Upper lobe of right lung (tissue), 1 donor: ENCODE measurements at places on chromosomes 16 and 17. TPM values are rescaled to one million over a fixed set of nuclear protein-coding genes. Genes with fewer than 3 reads are reported as not detected.

- DNase-seq, result no peak
- H3K4me1 ChIP-seq, result no peaks in the 10 kb centered on the region
- no peaks in the 10 kb centered on the region for H3K36me3 ChIP-seq
- no peaks in the 10 kb centered on the region for H3K27me3 ChIP-seq
- H3K27ac ChIP-seq, result no peak overlapping the region
Observed at GRCh38 chr17:1958134-1958881, 66.8 kb downstream of the RTN4RL1 start.

GRCh38 chr16:57446531-57447185, 527 bp downstream of the CIAPIN1 start:
- no peaks in the 10 kb centered on the region for H3K27me3 ChIP-seq
- H3K4me3 ChIP-seq, result peak overlapping the region; percentile 78
- peaks cover 12% of the 10 kb centered on the region for H3K4me1 ChIP-seq
- H3K27ac ChIP-seq, result peak overlapping the region; percentile 84
- no peak for DNase-seq

GRCh38 chr17:19482576-19482975, 51.1 kb upstream of the SLC47A1 start:
- H3K27ac ChIP-seq, result no peak overlapping the region
- H3K4me1 ChIP-seq, result no peaks in the 10 kb centered on the region
- no peaks in the 10 kb centered on the region for H3K27me3 ChIP-seq

- H3K4me3 ChIP-seq, result no peak overlapping the region
- DNase-seq, result no peak
- no peaks in the 10 kb centered on the region for H3K36me3 ChIP-seq
- peaks cover 5% of the 10 kb centered on the region for H3K4me1 ChIP-seq
- no peak overlapping the region for H3K27ac ChIP-seq
Observed at GRCh38 chr17:35969558-35970380, 11.5 kb downstream of the CCL16 start.

GRCh38 chr17:4858882-4859260, 25.7 kb downstream of the MINK1 start:
- H3K27me3 ChIP-seq, result no peaks in the 10 kb centered on the region
- peak; percentile 73 for DNase-seq
- H3K4me1 ChIP-seq, result peaks cover 42% of the 10 kb centered on the region

- H3K27me3 ChIP-seq, result no peaks in the 10 kb centered on the region
- no peaks in the 10 kb centered on the region for H3K36me3 ChIP-seq
- no peak overlapping the region for H3K4me3 ChIP-seq
- DNase-seq, result no peak
- H3K27ac ChIP-seq, result no peak overlapping the region
- H3K4me1 ChIP-seq, result no peaks in the 10 kb centered on the region
Observed at GRCh38 chr16:65749506-65749905, 617.0 kb upstream of the CDH5 start.

DNA sequence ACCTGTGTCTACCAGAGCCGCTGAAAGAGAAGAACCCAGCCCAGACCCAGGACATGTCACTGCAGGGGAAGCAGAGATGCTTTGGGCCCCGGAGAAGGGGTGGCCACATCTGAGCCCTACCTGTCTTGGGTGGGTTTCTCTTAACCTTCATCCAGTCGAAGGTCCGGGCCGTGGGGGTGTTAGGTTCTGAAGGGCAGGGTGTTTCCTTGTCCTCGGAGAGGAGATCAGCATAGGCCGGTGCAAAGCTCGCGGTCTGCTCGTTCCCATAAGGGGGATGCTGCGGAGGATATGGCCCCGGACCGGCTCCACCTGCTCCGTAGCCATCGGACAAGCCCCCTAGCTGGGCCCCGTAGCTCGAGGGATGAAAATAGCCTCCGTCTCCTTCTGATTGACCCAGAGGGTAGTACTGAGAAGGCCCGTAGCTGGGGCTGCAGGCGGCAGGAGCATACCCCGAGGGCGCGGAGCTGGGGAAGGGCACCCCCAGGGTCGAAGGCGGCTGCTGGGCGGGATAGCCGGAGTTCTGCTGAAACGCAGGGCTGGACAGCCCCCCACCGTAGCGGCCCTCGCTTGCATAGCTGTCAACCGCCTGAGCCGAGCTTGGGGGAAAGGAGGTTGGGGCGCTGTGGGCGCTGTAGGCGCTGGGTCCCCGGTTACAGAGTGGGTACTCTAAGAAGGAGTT, 464 bp downstream of the HOXB1 start:
- no peak overlapping the region for H3K4me3 ChIP-seq
- H3K36me3 ChIP-seq, result no peaks in the 10 kb centered on the region
- no peak overlapping the region for H3K27ac ChIP-seq
- peaks cover 5% of the 10 kb centered on the region for H3K4me1 ChIP-seq
- H3K27me3 ChIP-seq, result peaks cover 40% of the 10 kb centered on the region

DNA sequence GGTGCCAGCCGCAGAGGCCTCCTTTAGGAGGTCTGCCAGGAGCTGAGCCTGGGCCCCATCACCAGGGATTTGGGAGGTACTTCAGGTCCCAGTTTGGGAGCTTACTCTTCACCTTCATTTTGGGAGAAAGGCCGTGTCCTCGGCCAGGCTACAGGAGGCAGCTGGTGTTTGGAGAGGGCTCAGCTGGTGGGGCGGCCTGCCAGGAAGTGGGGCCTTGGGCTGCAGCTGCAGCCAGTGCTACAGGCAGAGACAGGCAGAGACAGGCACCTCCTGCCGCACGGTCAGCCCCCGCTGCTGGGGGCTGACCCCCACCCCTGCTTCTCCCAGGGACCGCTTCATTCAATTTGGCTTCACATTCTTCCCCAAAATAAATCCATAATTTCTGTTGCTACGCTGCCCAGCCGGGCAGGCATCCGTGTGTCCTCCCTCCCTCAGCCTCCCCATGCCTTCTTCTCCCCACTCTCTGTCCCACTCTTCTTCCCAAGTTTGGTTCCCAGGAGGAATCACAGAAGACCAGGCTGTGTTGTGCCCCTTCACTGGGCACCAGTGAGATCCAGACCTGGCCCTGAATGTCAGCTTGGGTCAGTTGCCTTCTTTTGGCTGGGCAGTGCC, 6.1 kb downstream of the TMEM235 start:
- peaks cover 7% of the 10 kb centered on the region for H3K27me3 ChIP-seq
- no peaks in the 10 kb centered on the region for H3K36me3 ChIP-seq
- peak; percentile 66 for DNase-seq
- H3K4me1 ChIP-seq, result no peaks in the 10 kb centered on the region
- H3K4me3 ChIP-seq, result no peak overlapping the region

DNA sequence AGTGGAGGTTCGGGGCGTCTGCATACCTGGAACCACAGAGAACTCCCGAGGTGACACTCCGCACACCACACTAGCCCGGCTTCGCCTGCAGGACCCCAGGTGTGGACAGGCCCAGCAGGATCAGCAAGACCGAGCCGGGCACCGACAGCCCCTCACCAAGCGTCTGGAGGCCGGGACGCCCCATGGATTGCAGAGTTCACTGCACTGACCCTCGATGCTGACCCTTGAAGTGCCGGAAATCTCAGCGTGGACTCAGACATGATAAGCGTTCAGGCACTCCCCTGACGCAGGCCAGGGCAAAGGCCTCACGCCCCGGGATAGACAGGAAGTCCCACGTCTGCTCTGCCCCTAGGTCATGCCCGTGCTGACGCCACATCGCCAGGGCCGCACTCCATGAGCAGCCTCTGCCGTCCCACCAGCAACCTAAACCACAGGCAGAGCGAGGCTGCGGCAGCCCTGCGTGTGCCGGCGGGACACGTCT, 26.0 kb downstream of the ACSF3 start:
- no peak overlapping the region for H3K4me3 ChIP-seq
- DNase-seq, result peak; percentile 57
- no peaks in the 10 kb centered on the region for H3K4me1 ChIP-seq
- H3K27ac ChIP-seq, result no peak overlapping the region
- H3K27me3 ChIP-seq, result no peaks in the 10 kb centered on the region

DNA sequence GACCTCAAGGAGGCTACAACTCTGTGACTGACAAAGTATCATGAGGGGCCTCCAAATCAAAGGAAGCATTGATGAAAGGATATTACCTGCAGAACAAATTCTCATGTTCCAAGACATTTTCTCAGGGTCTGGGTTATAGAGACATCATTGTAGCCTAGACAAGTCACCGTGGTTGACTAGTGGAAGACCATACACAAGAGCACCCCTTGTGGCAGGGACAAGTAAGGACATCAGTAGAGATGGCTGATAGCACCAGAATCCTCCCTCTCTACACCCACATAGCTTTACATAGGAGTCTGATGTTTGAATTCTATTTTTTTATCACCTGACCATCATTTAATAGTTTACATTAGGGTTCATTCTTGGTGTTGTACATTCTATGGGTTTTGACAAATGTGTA, 32.5 kb upstream of the CDH8 start:
- H3K27ac ChIP-seq, result no peak overlapping the region
- no peak overlapping the region for H3K4me3 ChIP-seq
- no peaks in the 10 kb centered on the region for H3K36me3 ChIP-seq
- no peaks in the 10 kb centered on the region for H3K27me3 ChIP-seq
- DNase-seq, result no peak

- no peak for DNase-seq
- no peaks in the 10 kb centered on the region for H3K36me3 ChIP-seq
- no peak overlapping the region for H3K27ac ChIP-seq
- H3K4me1 ChIP-seq, result no peaks in the 10 kb centered on the region
- H3K27me3 ChIP-seq, result peaks cover 33% of the 10 kb centered on the region
Observed at GRCh38 chr17:45688353-45688752, 95.8 kb upstream of the CRHR1 start.

DNA sequence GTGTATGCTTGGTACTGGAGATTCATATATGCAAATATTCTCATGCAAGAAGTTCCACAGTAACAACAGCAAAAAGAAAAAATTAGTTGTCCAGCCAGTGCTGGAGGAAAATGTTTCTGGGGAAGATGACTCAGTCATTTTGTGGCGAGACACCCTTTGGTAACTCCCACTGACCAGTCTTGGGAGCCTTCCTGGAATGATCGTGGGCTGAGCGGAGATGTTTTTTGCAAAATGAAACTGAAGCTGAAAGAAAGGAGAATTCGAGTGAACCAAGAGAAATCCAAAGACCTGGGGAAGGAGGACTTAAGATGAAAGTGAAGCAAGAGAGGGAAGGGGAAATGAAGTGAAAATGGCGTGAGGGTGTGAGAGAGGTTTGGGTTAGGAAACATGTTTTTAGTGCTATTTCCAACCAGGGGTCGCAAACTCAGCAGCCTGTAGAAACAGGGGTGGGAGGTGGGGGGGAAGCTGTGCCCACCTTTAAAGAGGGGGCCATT, 5.2 kb downstream of the ITPRIPL2 start:
- no peaks in the 10 kb centered on the region for H3K27me3 ChIP-seq
- peak overlapping the region; percentile 28 for H3K4me3 ChIP-seq
- H3K4me1 ChIP-seq, result peaks cover 66% of the 10 kb centered on the region
- no peak for DNase-seq
- H3K36me3 ChIP-seq, result peaks cover 18% of the 10 kb centered on the region

Gene MAPT
- total RNA-seq, result 5.1 TPM

Gene KRT33A
- not detected for total RNA-seq

Gene ACSM2B
- not detected for total RNA-seq

Gene CHAD
- total RNA-seq, result not detected

Gene PRDM7
- not detected for total RNA-seq

Gene SMPD3
- total RNA-seq, result 5.6 TPM

Gene GGT6
- 5.6 TPM for total RNA-seq

Gene GPRC5C
- 48.6 TPM for total RNA-seq
